ENCODE measurements at places on chromosomes 6 and 20.
A peak's percentile ranks its signal among the peaks of the same experiment; 100 is the strongest.

- DNase-seq = no peak
Observed at GRCh38 chr6:7544597-7544996, 3.1 kb downstream of the DSP start.

GRCh38 chr6:167746390-167746907, 80.3 kb upstream of the AFDN start:
- no peak for DNase-seq

GRCh38 chr20:49395659-49396058, 86.8 kb downstream of the KCNB1 start:
- DNase-seq = no peak

DNA sequence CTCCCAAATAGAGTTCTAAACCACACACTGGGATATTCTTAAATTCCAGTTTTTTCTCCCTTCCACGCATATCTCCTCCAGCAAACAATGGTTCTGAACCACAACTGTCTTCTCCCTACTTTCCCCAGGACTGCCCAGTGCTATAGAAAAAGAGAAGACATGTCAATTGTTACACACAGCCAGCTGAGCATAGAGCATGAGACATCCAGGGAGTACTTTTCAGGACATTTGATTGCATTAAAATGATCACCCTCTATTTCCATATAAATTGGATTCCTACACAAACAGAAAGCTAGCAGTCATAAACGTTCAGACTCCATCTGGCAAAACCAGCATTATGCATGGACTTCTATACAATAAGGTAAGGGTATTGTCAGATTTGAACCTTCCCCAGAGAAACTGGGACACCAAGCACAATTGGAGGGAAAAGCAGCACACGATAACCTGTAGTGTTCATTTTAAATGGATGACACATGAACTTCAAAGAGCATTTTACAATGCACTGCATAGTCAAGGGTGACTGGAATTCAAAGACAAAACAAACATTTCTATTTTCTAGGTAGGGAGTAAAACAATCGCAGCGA, 93.1 kb upstream of the HEY2 start:
- peak; percentile 76 for DNase-seq

- DNase-seq = no peak
Observed at GRCh38 chr6:52704060-52704459, 33.1 kb downstream of the TMEM14A start.
